ENCODE measurements at places on chromosomes 12 and 14.

DNA sequence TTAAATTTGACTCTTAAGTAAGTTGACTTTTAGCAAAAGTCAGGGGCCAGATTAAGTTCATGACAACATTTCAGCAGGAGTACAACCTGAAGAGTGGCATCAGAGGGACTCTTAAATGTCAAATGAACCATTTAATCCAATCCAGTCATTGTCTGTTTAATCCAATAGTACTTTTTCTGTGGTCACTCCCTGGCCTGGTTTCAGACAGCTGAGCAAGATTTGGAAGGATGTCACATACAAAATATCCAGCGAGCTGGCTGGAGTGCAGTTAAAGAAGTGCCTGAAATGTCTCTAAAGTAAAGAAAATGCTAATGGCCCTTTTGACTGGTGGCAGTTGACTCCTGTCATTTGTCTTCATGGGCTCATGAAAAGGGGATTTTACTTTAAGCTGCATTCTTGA lies 1082.1 kb downstream of the AACS start:
- DNase-seq = no peak

DNA sequence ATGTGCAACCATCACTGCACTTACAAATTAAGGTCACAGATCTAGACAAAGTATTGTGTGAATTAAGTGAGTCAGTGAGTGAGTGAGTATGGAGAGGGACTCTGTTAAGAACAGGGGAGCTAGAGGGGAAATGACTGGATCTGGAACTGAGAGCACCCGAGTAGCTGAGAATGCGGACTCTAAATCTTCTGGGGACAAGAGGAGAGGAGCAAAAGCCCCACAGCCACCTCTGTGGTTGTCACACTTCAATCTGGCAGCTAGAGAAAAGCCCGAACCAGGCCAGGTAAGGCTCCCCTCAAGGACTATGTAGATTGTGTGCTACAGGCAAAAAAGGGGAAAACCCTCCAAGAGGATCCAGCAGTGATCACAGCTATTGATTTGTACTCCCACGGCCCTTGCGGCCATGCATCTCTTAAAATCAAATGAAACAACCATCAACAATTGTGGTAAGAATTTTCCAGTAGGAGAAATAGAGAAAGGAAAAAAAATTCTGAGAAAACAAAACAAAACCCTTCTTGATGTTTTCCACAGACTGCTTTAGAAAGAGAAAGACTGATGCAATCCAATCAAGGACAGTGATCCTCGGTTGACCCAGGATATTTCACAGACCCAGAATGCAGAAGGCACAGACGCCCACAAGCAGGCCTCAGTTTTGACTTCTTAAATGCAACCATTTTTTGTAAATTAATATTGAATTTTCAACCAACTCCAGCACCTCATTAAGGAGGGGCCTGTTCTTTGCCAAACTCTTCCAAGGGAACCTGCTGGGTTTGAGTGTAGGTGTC lies 109.6 kb downstream of the SLC38A6 start:
- DNase-seq = no peak

DNA sequence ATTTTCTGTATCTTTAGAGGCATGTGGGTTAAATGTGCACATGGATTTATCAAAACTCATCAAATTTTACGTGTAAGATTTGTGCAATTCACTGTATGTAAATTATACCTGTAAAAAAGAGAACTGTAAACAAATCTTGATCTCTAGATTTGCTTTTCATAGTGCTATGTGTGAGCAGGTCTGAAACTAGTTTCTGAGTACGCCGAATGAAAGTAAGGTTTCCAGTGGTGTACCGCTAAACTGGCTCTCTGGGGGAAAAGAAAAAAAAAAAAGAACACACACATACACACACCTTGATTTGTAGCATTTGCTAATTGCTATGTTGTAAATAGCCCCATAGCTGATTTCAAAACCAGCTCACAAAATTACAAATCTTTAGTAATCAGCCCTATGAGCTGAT lies 8.6 kb upstream of the SLC41A2 start:
- DNase-seq = no peak

GRCh38 chr14:76337635-76338545 lies 38.0 kb upstream of the ESRRB start:
- DNase-seq = no peak

DNA sequence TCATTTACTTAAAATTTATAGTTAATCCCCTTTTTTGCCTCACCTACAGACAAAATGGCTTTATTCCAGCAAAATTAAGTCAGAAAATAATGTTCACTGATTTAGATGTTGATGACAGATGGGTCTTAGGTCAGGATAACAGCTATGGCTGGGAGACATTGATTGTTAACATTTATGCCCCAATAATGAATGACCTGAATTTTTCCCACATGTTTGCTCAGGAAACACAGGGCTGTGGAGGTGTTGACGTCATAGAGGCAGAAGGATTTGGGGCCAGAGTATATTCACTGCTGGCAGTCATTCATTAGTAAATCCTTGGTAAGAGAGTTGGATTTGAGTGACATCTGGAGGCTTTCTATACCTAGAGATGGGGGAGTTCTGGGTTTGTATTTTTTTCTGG lies 121.3 kb downstream of the PDE3A start:
- DNase-seq = no peak

DNA sequence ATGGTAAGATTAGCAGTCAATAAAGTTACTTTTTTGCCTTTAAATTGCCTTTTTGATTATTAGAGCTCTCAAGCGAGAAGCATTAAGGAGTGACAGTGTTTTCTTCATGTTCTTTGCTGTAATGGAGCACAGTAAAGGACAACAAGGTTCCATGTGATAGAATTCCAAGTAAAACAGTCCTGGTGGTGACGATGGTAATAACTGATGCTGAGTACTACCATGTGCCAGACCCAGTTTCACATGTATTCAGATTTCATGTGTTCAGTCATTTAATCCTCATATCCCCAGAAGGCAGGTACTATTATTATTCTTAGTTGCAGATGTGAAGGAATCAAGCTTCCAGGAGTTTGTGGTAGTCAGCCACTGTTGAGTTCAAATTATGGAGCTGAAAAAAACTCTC lies 79.0 kb downstream of the FRMD6 start:
- DNase-seq = no peak
